Thymus (tissue), 14 donors: ENCODE measurements at places on chromosomes 3 and 15.

DNA sequence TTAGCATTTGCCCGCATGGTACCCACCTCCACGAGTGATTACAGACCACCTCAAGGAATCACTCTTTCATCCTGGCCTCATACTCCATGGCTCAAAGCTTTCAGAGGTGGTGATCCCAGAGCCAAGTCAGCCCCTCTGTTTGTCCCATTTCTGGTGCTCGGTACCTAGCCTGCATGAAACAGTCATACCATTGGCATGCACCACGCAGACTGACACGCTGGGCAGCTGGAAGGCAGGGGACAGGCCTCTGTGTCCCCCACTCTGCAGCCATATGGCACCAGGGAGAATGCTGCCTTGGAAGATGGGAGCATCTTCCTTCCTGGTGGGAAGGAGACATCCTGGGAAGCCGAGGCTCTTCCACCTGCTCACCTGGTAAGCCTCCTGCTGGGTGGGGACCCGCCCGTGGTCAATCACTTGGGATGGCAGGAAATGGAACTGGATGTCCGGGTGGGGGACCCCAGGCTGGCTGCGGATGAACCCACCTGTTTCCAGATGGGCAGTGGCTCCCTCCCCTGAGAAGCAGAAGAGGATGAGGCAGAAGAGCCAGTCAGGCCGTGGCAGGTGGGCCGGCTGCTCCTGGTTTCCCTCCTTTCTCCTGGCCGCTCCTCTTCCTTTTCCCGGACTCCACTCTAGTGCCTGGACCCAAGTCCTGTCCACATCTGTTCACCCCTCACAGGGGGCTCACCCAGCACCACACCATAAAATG lies 26.9 kb downstream of the CHDH start:
- DNase-seq = no peak

- no peak for DNase-seq
Measured at GRCh38 chr3:12922306-12922705, 80.9 kb upstream of the RPL32 start.

GRCh38 chr3:188339410-188340295 lies 185.7 kb downstream of the LPP start:
- DNase-seq = no peak

DNA sequence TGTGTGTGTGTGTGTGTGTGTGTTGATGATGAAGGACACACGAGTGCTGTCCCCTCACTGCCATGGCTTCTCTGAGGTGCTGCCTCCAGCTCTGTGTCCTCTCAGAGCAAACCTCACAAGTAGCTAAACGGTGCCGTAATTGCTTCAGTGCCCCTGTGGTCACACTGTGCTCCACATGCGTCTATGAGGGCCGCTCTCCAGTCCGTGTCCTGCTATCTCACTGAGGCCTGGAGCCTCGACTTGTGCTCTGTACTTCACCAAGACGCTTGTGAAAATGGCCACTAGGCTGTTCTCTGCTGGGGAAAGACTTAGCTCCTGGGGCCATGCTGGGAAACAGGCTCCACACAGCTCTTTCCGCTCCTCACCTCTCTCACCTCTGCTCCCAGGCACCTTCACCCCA lies 65.4 kb upstream of the CGNL1 start:
- no peak for DNase-seq

GRCh38 chr15:25427861-25428260 lies 11.0 kb downstream of the UBE3A start:
- no peak for DNase-seq

GRCh38 chr3:14524311-14524711 lies 15.8 kb downstream of the GRIP2 start:
- DNase-seq = no peak

- no peak for DNase-seq
Measured at GRCh38 chr3:99666201-99666600, 27.8 kb downstream of the COL8A1 start.

DNA sequence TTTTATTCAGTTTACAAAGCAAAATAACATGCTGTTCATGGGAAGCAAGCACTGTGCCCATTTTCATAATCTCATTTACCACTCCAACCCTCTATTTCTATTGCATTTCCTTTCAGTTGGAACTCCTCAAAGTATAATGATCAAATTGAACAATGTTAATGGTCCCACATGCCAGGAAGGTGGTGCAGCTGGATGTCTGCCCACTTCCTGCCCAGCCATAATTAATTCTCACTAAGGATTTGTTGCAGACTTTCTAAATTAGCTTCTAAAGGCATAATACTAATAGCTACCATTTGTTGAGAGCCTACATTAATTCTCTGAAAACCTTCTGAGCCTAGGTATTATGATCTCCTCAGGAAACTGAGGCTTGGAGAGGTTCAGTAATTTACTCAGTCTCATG lies 316.1 kb upstream of the TPM1 start:
- no peak for DNase-seq

- no peak for DNase-seq
Measured at GRCh38 chr3:98887684-98888083, 13.8 kb downstream of the DCBLD2 start.

- DNase-seq = no peak
Measured at GRCh38 chr3:7203969-7204847, 343.3 kb downstream of the GRM7 start.

DNA sequence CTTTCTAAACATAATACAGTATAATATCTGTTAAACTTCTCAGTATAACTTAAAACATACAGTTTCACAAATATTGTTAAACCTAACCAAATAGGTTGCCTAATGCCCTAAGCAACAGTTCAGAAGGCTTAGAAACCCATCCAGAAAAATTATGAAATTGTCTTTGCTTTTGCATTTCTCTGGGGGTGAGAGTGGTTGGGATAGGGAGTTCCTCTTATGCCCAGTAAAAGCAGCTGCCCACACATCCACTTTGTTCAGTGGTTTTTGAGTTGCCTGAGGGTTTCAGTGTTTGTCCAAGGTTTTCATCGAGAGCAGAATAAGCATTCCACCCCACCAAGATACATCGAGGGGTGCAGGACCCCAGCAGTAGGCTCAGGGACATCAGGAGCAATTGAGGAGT lies 179.4 kb downstream of the CDIN1 start:
- DNase-seq = no peak

GRCh38 chr3:70531063-70531657 lies 218.7 kb upstream of the MDFIC2 start:
- peak; percentile 6 for DNase-seq

DNA sequence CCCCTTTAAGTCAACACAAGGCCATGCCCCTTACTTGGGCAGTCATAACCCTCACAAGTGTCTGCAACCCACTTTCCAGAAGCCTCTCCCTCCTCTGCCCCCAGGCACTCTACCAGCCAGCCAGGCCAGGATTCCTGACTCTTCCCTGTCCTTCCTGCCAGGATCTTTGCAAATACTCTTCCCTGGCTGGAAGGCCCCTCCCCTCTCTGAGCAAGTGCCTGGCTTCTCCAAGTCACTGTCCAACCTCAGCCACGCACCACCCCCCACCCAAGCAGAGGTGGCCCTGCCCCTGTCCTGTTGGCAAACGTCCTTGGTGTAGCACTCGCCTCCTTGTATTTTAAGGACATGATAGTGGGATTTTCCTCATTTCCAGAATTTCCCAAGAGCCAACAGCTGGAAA lies 54.7 kb upstream of the USP3 start:
- no peak for DNase-seq

GRCh38 chr3:115913069-115913686 lies 289.9 kb downstream of the GAP43 start:
- no peak for DNase-seq

DNA sequence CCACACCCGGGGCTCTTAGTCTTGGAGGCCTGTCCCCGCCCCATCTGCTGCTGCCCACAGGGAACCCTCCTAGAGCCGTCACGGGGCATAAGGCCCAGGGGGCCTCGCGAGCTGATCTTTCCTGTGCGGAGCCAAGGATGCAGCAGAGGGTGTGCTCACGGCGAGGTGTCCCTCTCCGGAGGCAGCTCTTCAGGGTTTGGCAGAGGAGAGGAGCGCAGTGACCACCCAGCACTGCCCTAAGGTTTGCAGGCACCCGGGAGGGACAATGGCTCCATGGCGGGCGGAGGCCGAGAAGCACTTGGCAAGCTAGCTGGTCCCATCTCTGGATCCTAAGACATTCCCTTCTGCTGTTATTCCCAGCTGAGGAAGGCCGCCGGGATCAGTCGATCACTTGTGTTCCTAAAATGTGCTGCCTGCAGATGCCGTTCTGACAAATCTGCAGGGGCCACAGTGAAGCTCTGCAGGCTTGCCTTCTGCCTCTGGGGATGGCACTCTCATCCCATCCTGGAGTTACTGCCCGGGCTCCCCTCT lies 47.4 kb upstream of the PCSK6 start:
- DNase-seq = no peak

DNA sequence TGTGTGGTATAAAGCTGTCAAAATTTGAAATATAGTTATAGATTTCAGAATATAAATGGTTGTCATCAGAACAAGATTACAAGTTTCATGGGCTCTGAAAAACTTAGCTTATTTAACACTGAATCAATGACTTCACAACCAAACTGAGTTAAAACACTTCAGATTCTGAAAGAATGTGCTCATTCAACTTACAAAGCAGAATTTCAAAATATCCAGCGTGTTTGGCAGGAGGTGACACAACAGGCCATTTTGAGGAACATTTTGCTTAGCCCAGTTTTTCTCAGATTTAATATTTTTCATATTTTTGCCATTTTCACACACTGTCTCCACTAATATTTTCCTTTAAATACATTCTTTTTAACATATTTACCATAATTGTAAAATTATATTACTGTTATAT lies 781.1 kb downstream of the TUSC7 start:
- no peak for DNase-seq

GRCh38 chr3:9916734-9917680 lies at the start of gene IL17RC:
Gene IL17RC (plus strand): TSS chr3:9917098. CDS start chr3:9917316, 218 bp downstream.
- DNase-seq = no peak

DNA sequence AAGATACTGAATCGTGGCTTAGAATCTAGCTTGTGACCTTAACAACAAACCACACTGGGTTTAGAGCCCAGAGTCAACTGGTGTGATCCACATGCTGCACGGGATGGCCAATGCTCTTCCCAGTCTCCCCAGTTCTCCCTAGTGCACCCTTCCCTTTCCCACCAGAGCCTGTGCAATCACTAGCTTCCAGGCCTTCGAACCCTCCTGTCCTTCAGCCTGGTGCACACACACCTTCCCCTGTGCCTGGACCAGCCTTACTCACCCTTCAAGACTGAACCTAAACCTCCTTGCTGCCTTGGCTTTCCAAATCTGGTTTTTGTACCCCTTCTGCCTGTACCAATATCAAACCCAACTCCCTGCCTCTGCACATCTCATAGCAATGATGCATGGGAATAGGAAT lies 43.8 kb downstream of the WNT5A start:
- DNase-seq = no peak

- no peak for DNase-seq
Measured at GRCh38 chr3:73490453-73491286, 134.1 kb downstream of the PDZRN3 start.

GRCh38 chr3:189685291-189685690 lies 54.1 kb downstream of the TP63 start:
- DNase-seq = no peak

DNA sequence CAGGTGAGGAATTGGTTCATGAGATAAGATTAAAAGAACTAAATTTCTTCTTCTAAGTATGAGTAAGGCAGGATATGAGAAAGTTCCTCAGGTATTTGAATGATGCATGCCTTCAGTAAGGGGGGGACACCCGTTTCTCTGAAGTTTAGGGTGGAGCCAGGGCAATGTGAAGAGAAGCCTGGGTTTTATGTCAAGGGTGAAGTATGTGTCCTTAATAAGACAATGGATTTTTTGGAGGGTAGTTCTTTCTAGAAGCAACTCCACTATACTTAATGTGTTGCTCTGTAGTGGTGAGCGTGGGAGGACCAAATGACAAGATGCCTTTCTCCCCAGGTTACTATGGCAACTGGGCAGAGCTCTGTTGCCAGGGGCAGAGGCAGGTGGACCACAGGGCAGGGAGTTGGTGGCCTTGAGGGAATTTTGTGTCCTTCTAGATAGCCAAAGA lies 44.0 kb downstream of the PHLDB2 start:
- DNase-seq = no peak

- peak; percentile 89 for DNase-seq
Measured at GRCh38 chr3:42780892-42781700, 8.0 kb upstream of the CCDC13 start.

DNA sequence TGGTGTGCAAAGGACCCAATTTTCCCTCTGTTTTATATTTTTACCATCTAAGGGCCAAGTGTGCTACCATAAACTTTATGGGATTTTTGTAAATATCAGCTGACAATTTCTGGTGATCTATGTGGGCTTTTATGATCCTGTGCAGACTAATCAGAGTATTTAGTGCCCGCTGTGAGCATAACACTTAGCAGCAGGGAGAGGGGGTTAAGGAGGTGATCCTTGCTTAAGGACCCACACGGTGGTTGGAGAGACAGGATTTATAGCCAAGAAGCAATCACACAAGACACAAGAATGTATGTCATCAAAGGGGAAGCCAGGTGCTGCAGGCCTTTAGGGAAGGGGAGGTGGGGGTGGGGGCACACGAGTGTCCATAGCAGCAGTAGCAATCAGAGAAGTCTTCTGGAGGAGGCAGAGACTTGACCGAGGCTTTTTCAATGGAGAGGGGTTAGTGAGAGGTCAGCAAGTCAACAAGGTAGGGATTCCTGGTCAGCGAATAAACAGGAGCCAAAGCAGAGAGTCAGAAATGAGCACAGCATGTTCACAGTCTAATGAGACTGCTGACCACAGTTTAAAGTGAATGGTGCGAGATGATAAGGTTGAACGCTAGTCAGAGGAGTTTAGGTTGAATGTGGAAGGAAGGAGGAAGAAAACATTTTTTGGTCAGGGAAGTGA lies 4.5 kb upstream of the CACNA1D start:
- DNase-seq = no peak

- no peak for DNase-seq
Measured at GRCh38 chr3:195762611-195763010, 41.8 kb downstream of the MUC20 start.

GRCh38 chr3:184145111-184145524 lies 10.0 kb downstream of the EIF2B5 start:
- DNase-seq = peak; percentile 24

DNA sequence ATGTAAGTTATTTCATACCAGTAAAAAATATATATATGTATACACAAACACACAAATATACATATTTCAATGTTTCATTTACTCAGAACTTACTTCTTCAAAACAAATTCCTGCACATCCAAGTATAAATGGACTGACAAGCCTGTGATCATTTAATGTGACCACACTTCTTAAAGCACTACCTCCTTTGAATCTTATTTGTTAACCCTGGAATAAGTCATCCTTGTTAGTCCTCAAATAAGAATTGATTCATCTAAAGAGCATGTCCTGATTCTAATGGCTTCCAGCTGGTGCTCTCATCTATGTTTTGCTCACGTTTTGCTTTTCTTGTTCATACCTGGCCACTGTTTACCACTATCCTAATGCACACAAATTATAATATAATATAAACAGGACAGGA lies 103.9 kb upstream of the UBP1 start:
- DNase-seq = no peak
